ENCODE measurements at places on chromosomes 5 and 9.

GRCh38 chr9:77731930-77732329 is 83.8 kb upstream of the GNA14 start:
- DNase-seq, result no peak

GRCh38 chr5:155794795-155795194 is 532.2 kb upstream of the SGCD start:
- no peak for DNase-seq

DNA sequence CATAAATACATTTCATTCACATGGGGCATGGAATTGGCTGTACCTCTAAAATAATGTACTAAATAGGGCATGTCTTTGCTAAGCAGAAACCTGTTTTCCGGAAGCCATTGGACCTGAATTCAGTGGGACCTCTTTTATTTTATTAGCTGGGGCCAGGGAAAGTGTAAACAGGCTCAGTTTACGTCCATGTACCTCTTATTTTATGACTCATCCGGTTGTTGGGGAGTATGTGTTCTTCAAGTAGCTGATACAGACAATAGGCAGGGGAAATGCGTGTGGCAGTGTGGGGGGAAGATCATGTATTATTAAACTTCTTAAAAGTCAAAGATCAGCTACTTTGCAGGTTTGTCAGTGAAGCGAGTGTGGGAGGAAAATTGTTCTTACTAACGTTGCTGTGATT is 1.4 kb upstream of the GDNF start:
- no peak for DNase-seq

- DNase-seq, result no peak
Observed at GRCh38 chr5:178688551-178688950, 41.9 kb downstream of the ZNF354A start.

DNA sequence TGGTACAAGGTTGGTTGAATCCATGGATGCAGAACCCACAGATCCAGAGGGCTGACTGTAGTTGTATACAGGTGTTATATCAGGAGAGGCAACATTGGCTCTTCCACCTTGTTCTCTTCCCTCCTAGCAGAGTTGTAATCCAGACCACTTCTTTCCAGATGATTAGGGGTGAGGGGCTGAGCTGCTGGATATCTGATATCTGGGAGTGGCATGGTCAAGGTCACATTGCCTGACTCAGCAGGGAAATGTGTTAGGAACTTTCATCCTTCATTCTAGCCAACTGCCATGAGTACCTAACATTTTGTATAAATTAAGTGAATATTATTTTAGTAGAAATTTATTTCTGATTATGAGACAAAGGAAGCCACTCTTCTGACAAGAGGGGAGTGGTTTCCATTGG is 7.3 kb downstream of the DAPK1 start:
- no peak for DNase-seq

DNA sequence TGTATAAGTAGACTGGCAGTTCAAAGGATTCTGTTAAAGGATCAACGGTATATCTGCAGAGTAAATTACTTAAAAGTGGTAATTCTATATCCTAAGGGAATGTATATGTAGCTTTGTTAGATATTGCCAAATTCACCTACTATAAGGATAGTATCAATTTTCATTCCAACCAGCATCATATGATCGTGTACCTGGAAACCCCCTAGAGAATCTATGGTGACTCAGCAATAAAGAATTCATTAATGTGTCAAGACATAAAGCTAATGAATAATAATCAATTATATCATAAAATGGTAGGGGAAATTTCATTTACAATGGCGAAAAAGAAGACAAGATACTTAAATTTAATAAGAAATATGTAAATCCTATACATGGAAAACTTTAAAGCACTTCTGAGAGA is 234.1 kb upstream of the ACTBL2 start:
- DNase-seq, result no peak

DNA sequence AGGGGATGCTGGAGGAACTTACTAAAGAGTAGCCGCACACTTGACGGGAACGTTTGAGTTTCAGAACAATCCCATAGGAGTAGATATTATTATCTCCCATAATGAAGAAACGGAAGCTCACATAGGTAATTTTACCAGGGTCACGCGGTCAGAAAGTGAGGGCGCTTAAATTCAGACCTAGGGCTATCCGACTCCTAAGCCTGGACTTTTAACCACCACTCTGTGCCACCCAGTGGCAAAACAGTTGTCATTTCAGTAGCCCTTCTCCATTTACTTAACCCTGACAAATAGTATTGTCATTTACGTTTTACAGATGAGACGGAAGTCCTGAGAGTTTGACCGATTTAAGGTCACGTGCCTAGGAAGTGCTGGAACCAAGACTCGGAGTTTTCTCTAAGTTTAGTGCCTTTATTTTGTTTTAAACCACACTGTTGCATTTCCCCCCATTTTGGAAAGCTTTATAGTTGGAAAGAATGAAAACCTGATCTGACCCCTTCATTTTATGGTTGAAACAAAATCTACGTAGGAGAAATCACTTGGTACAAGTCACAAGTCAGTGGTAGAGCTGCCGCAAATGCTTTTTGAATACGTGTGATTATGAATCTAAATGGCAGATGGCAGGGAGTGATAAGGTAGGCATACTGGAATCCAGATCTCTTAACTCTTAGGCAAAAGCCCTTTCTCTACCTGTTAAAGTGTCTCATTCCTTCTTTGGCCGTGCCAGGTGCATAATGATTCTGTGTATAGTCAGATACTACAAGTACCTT is 650 bp downstream of the MRRF start:
- DNase-seq, result no peak

- no peak for DNase-seq
Observed at GRCh38 chr5:170012622-170013021, 32.3 kb upstream of the INSYN2B start.

DNA sequence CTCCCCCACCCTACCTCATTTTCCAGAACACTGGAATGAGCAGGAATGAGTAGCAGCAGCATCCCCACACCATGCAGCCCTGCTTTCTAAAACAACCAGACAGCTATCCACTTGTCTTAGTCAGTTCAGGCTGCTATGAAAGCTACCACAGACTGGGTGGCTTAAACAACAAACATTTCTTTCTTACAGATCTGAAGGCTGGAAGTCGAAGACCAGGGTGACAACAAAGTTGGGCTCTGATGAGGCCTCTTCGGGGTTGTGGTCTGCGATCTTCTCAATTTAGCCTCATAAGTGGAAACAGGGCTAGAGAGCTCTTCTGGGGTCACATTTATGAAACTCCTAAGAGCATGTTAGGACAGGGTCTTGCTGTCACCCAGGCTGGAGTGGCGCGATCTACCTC is 38.9 kb downstream of the LPAR1 start:
- no peak for DNase-seq

DNA sequence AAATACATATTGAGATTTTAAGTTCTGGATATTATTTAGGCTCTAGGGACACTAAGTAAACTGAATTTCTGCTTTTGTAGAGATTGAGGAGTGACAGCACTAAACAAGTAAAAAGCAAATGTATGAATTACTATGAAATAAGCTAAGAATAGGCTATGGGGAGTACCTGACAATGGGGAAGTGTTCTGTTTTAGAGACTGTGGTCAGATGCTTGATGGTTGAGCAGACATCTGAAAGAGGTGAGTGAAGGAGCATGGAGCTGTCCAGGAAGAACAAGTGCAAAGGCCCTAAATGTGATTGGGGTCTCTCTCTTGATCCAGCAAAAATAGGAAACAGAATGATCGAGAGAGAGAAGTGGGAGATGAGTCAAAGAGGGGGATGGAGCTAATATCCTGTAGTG is 111.7 kb downstream of the JAKMIP2 start:
- DNase-seq, result no peak

Measured in kidney capillary endothelial cell (primary cell).